ENCODE measurements at places on chromosomes 2 and 18.
A peak's percentile ranks its signal among the peaks of the same experiment; 100 is the strongest.

GRCh38 chr2:45813003-45813941 lies 161.8 kb downstream of the PRKCE start:
- DNase-seq, result no peak
- H3K27ac ChIP-seq, result peak overlapping the region; percentile 55
- no peaks in the 10 kb centered on the region for H3K36me3 ChIP-seq
- no peak overlapping the region for H3K4me3 ChIP-seq
- peaks cover 21% of the 10 kb centered on the region for H3K4me1 ChIP-seq

DNA sequence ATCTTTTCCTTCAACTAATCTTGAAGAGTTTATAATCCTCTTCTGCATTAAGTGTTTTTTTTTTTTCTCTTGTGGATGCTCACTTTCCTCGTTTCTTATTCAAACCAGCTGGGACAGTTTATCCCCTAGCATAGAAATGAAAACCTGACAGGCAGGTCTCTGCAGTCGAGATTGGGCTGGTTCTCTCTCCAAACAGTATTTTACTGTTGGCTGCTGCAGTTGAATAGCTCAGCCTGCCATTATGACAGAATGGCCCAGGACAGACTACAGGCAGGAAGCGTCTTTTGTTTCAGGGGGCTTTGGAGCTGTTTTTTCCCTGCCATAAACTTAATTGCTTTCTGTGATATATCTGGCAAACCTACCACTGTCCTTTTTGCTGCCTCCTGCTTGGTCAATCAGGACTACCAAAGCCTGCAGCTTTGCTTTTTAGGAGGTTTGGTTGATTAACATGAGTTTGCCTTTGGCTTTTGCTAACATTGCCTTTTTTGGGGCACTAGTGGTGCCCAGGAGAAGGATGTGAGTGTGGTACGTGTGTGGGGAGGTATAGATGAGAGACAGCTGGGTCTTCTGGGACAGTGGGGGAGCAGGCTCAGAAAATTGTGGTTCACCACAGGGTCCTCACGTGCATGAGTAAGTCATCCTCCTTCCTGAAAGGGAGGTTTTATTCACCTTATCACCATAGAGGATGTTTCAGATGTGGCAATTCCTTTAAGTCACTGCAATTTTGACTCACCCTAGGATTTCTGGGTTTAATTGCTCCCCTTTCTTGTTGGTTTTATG lies 128.7 kb downstream of the LYPD6B start:
- H3K27me3 ChIP-seq, result no peaks in the 10 kb centered on the region
- H3K27ac ChIP-seq, result peak overlapping the region; percentile 57
- H3K36me3 ChIP-seq, result no peaks in the 10 kb centered on the region

GRCh38 chr2:104163611-104164130 lies 690.2 kb upstream of the POU3F3 start:
- H3K27ac ChIP-seq, result no peak overlapping the region
- DNase-seq, result no peak
- H3K4me1 ChIP-seq, result no peaks in the 10 kb centered on the region
- no peak overlapping the region for H3K4me3 ChIP-seq
- H3K36me3 ChIP-seq, result no peaks in the 10 kb centered on the region
- no peaks in the 10 kb centered on the region for H3K27me3 ChIP-seq

- DNase-seq, result no peak
- H3K36me3 ChIP-seq, result no peaks in the 10 kb centered on the region
- no peaks in the 10 kb centered on the region for H3K27me3 ChIP-seq
- no peak overlapping the region for H3K27ac ChIP-seq
- H3K4me1 ChIP-seq, result no peaks in the 10 kb centered on the region
These were observed 792.7 kb downstream of the RNF144A start for GRCh38 chr2:7709907-7710306.

DNA sequence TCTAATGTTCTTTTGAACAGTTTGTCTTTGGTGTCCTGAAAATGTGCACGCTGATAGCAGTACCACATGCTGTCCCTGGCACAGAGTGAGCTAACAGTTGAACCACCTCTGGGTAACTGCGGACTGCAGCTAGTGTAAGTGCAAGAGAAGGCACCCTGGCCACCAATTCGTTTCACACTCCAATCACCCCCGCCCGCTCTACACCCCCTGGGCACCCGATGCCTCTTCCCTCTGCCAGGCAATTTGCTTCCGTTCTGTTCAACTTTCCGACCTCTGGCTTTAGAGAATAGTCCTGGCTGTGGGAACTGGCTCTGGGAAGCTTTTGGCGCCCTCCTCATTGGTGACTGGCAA lies 1.4 kb downstream of the DOCK10 start:
- DNase-seq, result no peak
- no peak overlapping the region for H3K4me3 ChIP-seq
- no peaks in the 10 kb centered on the region for H3K4me1 ChIP-seq
- no peak overlapping the region for H3K27ac ChIP-seq

DNA sequence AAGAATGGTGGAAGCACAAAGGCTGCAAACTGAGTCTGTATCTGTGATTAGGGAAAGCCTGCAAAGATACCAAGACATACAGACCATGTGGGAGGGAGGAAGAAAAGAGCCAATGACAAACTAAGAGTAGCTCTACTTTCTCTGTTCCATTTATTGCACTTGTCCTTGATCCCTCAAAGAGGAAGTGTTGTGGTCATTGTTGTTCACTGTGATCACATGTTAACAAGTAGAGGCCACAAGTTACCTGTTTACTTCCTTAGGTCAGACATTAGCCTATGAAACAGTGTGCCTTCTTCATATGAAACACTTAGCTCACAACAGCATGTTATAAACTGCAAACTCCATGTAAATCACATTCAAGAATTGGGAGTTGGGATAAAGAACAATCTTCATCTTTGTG lies 32.6 kb downstream of the MAP2 start:
- no peak overlapping the region for H3K27ac ChIP-seq
- no peaks in the 10 kb centered on the region for H3K36me3 ChIP-seq
- no peaks in the 10 kb centered on the region for H3K4me1 ChIP-seq

DNA sequence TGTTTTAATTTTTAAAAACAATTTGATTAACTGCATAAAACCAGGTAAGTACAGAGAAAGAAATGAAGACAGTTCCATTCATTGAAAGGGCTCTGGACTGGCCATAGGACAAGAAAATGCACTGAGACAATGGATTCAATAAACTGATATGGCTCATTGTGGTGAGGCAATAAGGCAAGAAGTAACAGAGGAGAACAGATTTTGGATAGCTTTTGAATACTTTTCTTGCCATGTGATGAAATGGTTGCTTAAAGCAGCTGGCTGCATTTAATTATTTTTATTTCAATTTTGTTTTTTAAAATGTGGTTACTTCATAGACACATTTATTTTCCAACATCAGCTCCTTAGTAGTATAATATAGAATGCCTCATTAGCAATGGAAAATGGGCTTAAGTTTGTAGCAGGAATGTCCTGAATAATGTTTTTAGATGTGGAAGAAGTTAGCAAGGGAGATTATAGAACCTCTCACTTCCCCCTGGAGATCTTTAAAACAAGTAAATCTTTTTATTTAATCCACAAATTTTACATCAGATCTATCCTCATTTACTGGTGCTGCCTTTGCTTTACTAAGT lies 646.9 kb upstream of the ZEB2 start:
- no peak for DNase-seq
- H3K27ac ChIP-seq, result no peak overlapping the region
- no peaks in the 10 kb centered on the region for H3K27me3 ChIP-seq
- no peaks in the 10 kb centered on the region for H3K4me1 ChIP-seq
- H3K4me3 ChIP-seq, result no peak overlapping the region

- no peak overlapping the region for H3K4me3 ChIP-seq
- H3K36me3 ChIP-seq, result no peaks in the 10 kb centered on the region
- no peaks in the 10 kb centered on the region for H3K27me3 ChIP-seq
- H3K27ac ChIP-seq, result no peak overlapping the region
- no peak for DNase-seq
These were observed 297.8 kb downstream of the SP3 start for GRCh38 chr2:173667415-173667814.

- H3K4me3 ChIP-seq, result no peak overlapping the region
- DNase-seq, result no peak
- H3K27me3 ChIP-seq, result no peaks in the 10 kb centered on the region
- peaks cover 24% of the 10 kb centered on the region for H3K4me1 ChIP-seq
- no peak overlapping the region for H3K27ac ChIP-seq
These were observed 6.8 kb downstream of the MAT2A start for GRCh38 chr2:85545780-85546240.

GRCh38 chr18:59139291-59139614 lies 431 bp upstream of the SEC11C start:
- H3K27ac ChIP-seq, result peak overlapping the region; percentile 88
- no peaks in the 10 kb centered on the region for H3K36me3 ChIP-seq
- H3K4me1 ChIP-seq, result peaks cover 9% of the 10 kb centered on the region
- H3K27me3 ChIP-seq, result peaks cover 15% of the 10 kb centered on the region
- peak overlapping the region; percentile 28 for H3K4me3 ChIP-seq

DNA sequence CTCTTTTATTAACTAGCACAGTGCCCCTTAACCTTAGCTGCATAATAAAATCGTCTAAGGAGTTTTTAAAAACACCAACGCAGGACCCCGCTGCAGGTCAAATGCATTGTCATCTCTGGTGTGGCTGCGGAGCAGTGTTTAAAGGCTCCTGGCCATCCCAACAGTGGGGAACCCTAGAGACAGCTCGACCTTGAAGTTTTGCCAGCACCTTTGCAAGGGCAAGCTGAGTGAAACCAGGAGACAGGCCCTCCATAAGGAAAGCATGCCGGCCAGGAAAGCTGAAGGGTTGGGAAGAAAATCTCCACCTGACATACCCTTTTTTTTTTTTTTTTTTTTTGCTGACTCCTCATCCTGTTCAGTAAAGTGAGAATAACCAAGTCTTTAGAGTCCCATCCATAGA lies 349.0 kb downstream of the CMPK2 start:
- H3K4me1 ChIP-seq, result no peaks in the 10 kb centered on the region
- no peaks in the 10 kb centered on the region for H3K27me3 ChIP-seq
- no peak overlapping the region for H3K4me3 ChIP-seq
- no peaks in the 10 kb centered on the region for H3K36me3 ChIP-seq

DNA sequence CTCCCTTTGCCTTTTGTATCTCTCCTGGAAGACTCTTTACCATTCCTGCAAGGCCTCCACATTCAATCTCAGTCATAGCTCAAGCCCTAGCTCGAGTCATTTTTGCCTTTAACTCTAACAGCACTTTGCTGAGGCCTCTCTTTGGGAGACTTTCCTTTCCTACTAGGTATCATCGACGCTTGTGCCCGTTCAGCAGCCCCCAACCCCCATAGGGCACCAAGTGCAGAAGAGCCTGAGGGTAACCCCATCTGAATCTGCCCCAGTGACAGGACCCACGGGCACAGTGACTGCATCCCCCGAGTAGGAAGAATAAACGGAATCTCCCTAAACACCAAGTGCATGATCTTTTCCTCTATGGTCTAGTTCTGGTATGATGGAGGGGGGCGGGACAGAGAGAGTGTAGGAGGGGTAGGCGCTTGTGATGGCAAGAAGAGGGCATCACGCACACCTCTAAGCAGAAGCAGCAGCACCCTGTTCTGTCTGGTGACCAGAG lies 66.3 kb downstream of the UXS1 start:
- peak overlapping the region; percentile 90 for H3K27ac ChIP-seq
- no peaks in the 10 kb centered on the region for H3K27me3 ChIP-seq
- no peak for DNase-seq
- H3K4me3 ChIP-seq, result no peak overlapping the region

GRCh38 chr18:43279015-43279744 lies 1.9 kb upstream of the SYT4 start:
- peak; percentile 25 for DNase-seq
- H3K27ac ChIP-seq, result no peak overlapping the region

DNA sequence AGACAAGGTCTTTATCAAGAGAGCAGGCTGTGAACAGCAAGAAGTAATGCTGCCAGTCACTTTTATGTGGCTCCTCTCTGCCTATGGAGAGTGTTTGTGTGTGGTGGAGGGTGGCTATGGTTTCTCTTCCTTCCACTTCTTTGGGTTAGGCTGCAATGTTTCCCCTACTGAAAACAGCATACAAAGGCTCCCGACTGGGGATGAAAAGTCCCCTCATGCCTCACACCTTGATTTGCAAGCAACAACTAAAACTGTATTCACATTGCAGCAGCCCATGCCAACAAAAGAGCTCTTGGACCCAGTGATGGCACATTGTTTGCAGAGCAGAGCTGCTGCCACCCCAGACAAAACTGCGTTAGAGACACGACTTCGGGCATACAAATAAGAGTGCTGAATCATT lies 301.6 kb downstream of the SLC8A1 start:
- H3K4me1 ChIP-seq, result no peaks in the 10 kb centered on the region
- no peak overlapping the region for H3K4me3 ChIP-seq
- H3K27ac ChIP-seq, result no peak overlapping the region
- no peak for DNase-seq

DNA sequence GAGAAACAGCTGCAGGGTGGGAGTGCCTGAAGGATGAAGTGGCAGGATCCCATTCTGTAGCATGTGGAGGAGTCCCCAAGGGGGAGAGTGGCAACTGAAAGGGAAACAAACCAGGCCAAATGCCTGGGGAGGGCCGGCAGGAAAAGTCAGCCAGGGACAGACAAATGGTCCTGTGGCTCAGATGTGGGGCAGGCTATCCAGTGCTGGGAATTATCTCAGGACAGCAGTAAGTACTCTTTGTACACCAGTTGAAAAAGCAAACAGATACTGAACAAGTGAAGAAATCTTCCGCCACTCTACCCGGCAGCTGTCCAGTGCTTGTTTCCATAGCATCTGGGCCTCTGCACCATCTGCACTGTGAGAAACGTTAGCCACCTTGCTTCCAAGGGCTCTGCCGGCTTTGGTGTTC lies 408.9 kb downstream of the LRATD1 start:
- H3K4me1 ChIP-seq, result peaks cover 4% of the 10 kb centered on the region
- H3K36me3 ChIP-seq, result no peaks in the 10 kb centered on the region
- peak; percentile 28 for DNase-seq

DNA sequence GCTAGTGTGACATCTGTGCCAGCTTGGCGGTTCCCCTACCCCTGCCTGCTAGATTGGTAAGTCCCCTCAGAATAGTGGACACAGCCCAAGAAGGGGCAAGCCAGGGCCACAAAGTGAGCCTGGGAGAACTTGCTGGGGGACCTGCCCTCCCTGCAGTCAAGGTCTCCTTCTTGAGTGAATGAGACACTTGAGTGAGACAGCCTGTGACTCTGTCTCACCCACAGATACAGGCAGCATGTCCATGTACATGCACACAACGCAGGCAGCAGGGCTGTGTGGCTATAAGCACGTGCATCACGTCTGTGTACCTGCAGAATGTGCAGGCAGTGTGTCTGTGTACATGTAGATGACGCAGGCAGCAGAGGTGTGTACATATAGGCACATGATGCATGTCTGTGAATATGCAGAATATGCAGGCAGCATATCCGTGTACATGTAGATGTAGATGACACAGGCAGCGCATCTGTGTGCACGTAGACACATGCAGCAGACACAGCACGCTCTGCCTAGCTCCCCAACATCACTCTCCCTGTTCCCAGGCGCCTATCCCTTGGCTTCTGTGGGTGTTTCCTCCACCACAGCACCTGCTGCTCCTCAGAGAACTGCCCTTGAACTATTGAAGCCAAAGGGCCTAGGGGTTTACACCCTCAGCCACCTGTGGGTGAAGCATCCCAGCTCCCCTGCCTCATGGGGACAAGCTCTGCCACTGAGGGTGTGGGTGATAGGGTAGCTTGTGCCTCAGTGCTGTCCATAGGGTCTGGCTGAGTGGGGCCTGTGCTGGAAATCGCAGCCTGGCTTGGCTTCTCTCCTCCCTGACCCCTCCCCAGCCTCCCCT lies 147.2 kb upstream of the TWIST2 start:
- peaks cover 15% of the 10 kb centered on the region for H3K4me1 ChIP-seq
- no peak overlapping the region for H3K4me3 ChIP-seq
- H3K27me3 ChIP-seq, result no peaks in the 10 kb centered on the region
- peak overlapping the region; percentile 60 for H3K27ac ChIP-seq
- no peak for DNase-seq
